Lower leg skin (tissue), 4 donors: ENCODE measurements at places on chromosomes 7 and 10.

DNA sequence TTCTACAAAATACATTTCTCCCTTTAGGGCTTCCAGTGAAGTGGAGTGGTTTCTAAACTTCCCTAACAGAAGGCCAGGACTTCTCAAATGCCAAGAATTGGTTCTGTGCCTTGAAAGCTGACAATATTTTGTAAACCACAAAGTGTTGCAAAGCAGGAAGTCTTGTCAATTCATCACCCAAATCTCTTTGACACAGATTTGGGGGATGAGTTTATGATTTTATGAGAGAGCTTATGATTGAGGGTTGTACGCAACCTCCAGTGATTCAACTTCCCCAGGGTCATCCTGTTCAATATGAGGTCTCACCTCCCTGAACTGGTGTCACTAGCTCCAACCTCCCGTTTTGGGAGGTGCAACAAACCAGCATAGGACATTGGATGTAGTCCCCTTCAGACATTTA, 83.7 kb downstream of the PRLHR start:
- DNase-seq: no peak

GRCh38 chr10:109926061-109926745, 2.9 kb upstream of the XPNPEP1 start:
- no peak for DNase-seq

DNA sequence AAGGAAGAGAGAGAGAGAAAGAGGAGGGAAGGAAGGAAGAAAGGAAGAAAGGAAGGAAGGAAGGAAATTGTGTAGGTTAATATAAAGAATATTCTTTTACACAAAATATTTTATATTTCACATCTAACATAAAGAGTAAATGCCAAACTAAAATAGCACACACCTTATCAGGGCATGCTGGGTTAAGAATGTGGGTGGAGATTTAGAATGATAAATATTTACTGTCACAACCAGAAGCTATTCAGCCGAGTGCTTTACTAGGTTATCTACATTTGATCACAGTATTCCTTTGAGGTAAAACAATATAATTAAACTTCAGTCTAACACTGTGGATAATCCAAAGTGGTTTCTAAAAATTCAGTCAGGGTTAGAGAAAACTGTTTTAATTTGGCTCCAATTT, 103.3 kb downstream of the SEMA3A start:
- no peak for DNase-seq

- no peak for DNase-seq
Measured at GRCh38 chr7:37728747-37729146, 45.2 kb downstream of the GPR141 start.

DNA sequence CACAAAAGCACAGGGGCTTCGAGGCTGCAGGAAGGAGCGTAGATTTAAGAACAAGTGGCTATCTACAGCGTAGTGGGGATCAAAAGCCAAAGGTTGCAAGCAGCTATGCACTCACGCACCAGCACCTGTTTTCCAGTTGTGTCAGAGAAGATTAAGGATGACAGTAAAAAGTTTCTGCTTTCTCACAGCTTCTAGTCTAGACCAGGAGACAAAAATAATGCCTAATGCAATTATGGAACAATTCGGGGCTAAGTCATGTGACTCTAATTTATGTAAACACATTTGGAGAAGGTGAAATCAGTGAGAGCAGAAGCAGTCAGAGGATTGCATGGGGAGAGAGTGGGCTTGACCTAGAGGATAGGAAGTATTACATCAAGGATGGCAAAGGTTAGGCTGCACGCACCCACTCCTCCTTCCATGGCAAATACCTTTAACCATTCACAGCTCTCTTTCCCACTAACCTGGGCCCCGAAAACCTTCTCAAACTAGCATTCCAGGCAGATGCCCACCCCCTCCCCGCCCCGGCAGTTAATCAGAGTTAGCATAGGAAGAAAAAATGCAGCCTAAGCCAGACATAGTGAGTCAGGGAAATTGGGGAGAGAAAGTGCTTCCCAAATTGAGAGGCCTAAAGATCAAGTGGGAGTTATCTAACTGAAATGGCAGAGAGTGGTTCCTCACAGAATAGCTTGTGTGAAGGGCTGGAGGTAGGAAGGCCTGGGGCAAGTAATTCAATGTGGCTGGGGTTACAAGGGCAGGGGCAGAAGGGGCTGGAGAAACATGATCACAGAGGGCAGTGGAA, 48.2 kb upstream of the GPAM start:
- DNase-seq: no peak

DNA sequence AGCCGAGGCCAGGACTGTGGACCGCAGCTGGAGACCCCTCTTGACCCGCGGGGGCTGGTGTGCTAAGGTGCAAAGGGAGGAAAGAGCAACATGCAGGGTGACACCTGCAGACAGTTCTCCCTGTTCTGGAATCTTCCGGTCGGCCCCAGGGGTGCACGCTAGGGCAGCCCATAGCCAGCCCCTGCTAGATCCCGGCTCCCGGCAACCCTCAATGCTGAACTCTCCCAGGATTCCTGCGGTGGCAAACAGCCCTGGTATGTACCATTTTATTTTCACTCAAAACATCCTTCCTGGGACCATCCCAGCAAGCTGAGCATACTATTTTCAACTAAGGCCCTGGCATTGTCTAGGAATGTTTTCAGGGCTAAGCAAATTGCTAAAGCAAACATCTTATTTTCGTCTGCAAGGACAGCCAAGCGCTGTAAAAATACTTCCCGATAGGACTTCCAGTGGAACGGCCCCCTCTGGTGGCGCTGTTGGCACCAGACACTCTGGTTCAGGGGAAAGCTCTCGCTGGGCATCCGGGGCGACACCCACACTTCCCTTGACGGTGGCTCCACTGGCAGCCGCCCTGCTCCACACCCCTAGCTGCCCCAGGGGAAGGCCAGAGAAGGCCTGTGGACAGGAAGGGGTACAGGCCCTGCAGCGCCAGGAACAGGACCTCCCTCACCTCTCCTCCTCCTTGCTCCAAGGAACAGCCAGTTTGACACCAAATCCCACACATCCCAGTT, 99.4 kb downstream of the CTBP2 start:
- DNase-seq: peak; percentile 83

DNA sequence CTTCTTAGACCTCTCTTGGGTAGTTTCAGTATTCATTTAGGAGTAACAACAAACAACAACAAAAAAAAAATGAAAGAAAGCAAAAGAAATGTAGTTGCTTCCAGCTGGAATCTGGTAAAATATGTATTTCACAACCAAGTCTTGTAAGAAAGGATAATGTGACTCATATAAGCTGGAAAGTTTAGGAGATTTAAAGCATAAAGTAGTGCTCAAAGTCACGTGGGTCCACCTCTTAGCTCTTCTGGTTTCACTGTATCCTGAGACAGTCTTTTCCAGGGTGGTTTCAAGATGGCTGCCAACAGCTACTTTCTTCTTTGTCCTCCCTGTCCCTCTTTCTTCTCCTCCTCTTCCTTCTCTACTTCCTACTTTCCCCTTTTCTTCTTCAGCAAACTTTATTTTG, 69.5 kb upstream of the CDK13 start:
- DNase-seq: no peak

GRCh38 chr10:4306871-4307270, 519.1 kb upstream of the AKR1E2 start:
- no peak for DNase-seq

DNA sequence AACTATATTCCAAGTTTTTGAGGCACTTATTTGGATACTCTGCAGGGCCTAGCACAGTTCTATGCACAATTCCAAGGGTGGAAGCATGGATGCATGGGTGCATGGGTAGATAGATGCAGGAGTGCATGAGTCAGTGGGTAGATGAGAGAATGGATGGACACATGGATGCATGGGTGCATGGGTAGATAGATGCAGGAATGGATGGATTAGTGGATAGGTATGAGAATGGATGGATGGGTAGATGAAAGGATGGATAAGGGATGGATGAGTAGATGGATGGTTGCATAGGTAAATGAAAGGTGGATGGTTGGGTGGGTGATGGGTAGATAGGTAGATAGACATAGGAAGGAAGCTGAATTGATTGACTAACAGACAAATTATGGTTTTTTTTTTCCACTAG, 15.6 kb downstream of the PNLIPRP2 start:
- no peak for DNase-seq

GRCh38 chr7:144842377-144842851, 6.6 kb upstream of the TPK1 start:
- peak; percentile 85 for DNase-seq

DNA sequence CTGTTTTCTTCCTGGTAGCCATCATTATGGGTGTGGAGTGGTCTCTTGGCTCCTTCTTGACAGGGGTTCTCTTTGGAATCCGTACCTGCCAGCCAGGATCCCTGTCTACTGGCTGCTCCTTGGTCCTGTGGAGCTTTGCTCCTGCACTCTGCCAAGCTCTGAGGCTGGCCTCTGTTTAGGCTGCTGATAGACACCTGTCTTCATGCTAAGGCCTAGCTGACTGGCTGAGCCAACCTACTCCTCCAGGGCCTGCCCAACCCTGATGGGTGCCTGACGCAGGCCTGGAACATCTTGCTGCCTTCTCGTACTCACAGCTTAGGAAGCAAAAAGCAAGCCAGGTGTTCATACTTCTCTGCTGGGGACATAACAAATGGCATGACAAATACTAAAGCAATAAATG, 333.6 kb upstream of the ZNF32 start:
- DNase-seq: no peak

DNA sequence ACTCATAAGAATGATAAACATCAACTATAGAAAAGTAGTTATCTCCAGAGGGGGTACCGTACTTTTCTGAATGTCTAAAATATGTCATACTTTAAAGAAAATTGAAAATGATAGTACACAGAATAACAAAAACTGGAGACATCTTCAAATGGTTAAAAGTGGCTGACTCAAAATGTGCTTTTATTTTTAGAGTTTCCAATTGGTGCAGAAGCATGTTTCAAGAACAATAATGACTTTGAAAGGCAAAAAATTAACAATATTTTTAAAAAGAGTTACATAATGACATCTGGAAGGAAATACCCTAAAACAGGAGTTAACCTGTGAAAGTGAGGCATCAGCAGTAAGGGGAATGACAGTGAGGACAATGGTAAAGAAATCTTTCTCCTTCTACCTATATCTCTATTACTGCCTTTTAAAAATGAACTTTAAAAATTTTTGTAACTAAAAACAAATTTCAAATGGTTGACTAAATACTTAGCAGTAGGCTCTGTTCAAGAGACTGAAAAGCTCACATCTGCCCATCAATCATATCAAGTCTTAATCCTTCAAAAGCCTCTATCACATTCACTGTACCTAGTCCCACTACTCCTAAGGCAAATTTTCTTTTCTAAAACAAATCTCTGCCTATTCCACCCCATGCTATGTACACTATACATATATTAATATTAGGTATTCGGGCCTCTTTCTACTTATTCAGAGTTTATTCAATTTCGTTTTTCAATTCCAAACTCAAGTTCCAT, 3.0 kb downstream of the ASZ1 start:
- DNase-seq: no peak

GRCh38 chr10:111999915-112000302, 183.7 kb downstream of the GPAM start:
- no peak for DNase-seq

DNA sequence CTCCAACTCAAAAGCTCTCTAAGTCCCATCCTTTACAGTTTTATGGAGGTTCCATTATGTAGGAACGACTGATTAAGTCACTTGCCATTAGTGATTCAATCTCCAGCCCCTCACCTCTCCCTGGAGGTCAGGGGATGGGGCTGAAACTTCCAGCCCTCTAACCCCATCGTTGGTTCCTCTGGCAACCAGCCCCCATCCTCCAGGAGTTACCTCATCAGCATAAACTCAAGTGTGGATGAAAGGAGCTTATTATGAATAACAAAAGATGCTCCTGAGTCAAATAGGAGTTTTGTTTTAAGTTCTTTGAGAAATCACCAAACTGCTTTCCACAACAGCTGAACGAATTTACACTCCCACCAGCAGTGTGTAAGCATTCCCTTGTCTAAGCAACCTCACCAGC, 494.3 kb upstream of the AUTS2 start:
- DNase-seq: peak; percentile 2

- no peak for DNase-seq
Measured at GRCh38 chr7:50837965-50838364, 55.3 kb upstream of the GRB10 start.

DNA sequence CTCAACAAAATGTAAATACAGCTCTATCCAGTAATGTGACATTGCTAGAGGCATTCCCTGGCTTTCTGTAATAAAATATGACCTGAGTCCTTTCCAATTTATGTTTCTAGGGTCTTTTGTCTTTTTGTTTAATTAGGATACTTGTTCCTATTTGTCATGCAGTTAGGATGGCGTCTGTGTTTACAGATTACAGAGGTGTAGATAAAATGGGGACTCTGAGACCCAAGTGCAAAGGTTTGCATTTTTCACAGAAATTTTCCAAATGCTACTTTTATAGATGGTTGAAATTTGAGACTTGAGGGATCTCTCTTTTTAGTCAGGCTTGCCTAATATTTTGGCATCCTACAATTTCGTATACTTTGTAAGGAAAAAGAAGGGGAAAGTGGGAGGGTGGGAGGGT, 332.4 kb downstream of the PTEN start:
- DNase-seq: no peak

DNA sequence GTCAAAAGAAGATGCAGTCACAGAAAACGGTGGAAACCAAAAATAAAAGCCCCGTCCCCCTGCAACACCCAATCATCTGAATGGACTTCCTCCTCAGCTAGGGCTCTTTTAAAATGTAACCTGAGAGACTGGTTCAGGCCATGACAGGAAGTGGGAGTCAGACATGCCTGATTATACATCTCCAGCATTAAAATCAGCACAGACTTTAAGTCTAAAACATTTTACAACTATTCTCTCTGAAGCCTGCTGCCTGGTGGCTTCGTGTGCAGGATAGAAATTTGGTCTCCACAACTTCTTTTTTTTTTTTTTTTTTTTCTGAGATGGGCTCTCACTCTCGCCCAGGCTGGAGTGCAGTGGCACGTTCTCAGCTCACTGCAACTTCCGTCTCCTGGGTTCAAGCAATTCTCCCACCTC, 30.3 kb downstream of the HACD1 start:
- DNase-seq: no peak

DNA sequence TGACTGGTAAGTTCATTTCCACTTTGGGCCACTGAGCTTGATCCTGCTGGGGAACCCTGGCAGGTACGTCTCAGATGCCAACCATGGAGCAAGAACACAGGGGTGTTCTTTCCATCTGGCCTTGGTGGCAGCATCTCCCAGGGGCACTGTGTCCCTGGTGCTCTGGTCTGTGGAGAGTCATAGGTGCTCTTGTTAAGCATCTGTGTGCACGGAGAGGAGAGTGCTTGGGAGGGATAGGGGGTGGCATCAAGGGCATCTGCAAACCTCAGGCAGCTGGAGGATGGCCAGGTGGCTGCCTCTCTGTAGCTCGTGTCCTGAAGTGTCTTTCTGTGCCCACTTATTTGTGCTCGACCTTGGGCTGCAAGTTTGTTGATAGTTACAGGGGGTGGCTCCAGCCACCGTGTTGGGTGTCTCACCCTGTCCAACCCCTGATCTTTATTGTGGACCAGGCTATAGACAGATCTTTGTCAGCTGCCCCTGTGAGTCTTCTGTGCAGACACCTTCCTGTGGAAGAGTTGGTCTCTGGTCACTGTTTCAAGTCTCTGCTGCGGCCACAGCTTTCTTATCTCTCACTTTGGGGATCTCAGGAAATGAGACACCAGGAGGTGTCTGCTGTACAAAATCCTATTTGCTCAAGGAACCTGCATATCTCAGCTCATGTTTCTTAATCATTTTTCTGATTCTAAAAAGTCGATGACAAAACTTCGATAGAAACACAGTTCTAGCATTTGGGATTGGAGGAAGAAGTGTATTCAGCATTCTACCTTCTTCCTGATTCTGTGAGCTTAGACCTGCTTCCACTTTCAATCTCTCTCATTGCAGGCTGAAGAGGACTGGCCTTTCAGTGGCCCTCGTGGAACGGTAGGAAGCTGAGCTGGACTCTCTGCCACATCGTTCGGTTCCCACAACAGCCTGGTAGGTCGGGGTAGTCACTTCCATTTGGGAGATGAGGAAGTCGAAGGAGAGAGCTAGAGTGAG, 17.2 kb upstream of the GIMAP8 start:
- peak; percentile 63 for DNase-seq

GRCh38 chr7:93779115-93779514, 111.4 kb downstream of the TFPI2 start:
- no peak for DNase-seq
